ENCODE measurements at places on chromosomes 12 and 14.
A peak's percentile ranks its signal among the peaks of the same experiment; 100 is the strongest.

DNA sequence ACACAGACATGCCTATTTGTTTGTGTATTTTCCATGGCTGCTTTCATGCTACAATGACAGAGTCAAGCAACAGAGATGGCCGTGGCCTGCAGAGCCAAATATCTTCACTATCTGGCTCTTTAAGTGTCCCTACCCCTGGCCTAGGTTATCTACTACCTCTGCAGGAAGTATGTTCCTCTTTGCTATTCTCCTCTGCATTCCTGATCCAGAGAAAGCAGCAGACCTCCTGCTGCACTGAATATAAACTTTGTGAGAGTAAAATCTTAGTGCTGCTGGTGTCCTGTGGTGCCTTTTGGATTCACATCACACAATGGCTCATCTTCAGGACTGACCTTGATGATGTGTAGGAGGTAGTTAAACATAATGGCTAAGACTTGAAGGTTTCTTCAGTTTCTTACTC lies 233.4 kb downstream of the IPO8 start:
- no peak for DNase-seq

DNA sequence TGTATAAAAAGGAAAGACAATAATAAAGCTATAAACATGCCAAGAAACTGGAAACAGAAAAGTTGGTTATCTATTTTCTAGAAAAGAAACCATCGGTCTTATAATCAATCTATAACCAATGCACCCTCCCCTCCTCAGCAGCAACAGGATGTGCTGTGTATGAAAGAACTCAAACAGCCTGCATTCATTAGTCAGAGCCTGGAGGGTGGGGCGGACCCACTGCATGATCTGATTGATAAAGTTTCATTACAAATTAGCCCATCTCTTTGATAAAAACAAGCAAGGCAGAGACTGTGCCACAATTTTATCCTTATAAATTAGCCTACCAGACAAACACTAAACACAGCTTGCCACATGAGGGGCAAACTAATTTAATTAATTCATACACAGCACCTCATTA lies 448.1 kb downstream of the BCAT1 start:
- no peak for DNase-seq

GRCh38 chr12:94488463-94488862 lies 28.8 kb upstream of the CEP83 start:
- DNase-seq: no peak

GRCh38 chr12:503111-503761 lies 43.5 kb downstream of the B4GALNT3 start:
- peak; percentile 84 for DNase-seq

DNA sequence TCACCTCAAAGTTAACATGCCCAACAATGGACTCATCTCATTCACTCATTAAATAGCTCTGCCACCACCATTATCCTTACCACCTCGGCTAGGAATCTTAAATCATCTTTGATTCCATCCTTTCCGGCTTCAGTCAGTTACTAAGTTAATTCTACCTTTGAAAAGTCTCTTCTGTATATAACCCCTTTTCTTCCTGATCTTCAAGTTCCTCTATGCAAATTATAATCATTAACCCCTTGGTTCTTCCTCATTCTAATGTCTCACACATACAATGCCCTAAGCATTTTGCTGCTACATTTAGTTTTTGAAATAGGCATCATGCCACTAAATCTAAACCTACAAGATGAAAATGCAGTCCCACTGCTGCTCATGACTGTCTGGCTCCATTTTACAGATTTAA lies 51.6 kb downstream of the ATP2B1 start:
- no peak for DNase-seq

DNA sequence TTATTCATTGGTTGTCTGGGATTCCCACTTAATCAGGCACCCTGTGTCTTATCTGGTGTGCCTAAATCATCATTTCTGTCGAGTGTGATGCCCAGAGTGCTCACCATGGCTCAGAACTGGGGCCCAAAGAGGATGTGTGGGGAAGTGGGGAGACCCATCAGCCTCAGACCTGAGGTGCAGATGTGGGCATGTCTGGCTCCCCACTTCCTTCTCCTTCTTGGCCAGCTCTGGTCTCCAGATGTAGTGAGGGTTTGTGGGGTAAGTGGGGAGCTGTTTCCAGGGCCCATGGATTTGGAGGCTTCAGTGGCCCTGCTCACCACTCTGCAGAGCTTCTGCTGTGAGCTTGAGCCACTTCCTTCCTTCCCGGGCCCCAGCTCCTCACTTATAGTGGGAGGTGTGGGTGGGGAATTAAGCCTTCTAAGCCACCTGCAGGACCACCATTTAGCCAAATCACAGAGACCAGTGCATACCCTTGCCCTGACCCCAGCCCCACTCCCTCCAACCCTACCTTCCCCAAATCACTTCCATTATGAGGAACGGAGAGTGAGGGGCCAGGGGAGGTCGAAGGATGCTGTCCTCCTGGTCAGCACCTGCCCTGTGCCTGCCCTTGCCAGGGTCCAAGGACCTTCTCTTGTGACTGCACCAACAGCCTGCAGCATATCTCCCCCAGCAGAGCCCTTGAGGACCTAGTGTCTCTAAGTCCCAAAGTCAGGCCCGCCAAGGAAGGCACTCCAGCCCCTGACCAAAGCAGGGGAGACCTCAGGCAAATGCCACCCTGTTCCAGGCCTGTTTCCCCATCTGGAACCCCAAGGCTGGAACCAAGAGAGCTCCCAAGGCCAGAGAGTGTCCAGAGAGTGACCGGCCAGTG lies 278.2 kb upstream of the RTL1 start:
- no peak for DNase-seq
